Thymus (tissue), 14 donors: ENCODE measurements at places on chromosomes 3 and 15. TPM values are rescaled to one million over a fixed set of nuclear protein-coding genes. Genes with fewer than 3 reads are reported as not detected.

Gene RASA2
- 21.1 TPM for polyA plus RNA-seq

Gene ACAN
- polyA plus RNA-seq = 0.80 TPM

Gene CLDN11
- 1.5 TPM for polyA plus RNA-seq

Gene LMAN1L
- 0.41 TPM for polyA plus RNA-seq

Gene NANOGP8
- polyA plus RNA-seq = 0.05 TPM

Gene NMNAT3
- polyA plus RNA-seq = 5.2 TPM

Gene TRMT10C
- polyA plus RNA-seq = 28.7 TPM

Gene PTPN23
- polyA plus RNA-seq = 17.3 TPM

Gene RETNLB
- 0.09 TPM for polyA plus RNA-seq

Gene HRH1
- polyA plus RNA-seq = 2.4 TPM

Gene GOLGA6L22
- 0.05 TPM for polyA plus RNA-seq

Gene DPPA2
- polyA plus RNA-seq = 0.62 TPM

Gene GNAT1
- 0.05 TPM for polyA plus RNA-seq

Gene CLDN16
- 1.3 TPM for polyA plus RNA-seq

Gene IMPG2
- polyA plus RNA-seq = 0.23 TPM

Gene THSD4
- 1.7 TPM for polyA plus RNA-seq

Gene CCDC33
- 0.39 TPM for polyA plus RNA-seq

Gene STAB1
- 315 TPM for polyA plus RNA-seq

Gene SPTBN5
- polyA plus RNA-seq = 1.6 TPM

Gene UPK1B
- polyA plus RNA-seq = 8.6 TPM

Gene IQCF5
- polyA plus RNA-seq = not detected

Gene FBN1
- 6.3 TPM for polyA plus RNA-seq

Gene C2CD4B
- polyA plus RNA-seq = 8.8 TPM

Gene MAP1A
- 3.6 TPM for polyA plus RNA-seq

Gene EIF4E3
- 13.7 TPM for polyA plus RNA-seq

Gene WDR5B
- 10.0 TPM for polyA plus RNA-seq

Gene TMEM212
- polyA plus RNA-seq = not detected

Gene NR2F2
- polyA plus RNA-seq = 11.9 TPM

Gene ATOSA
- 96.9 TPM for polyA plus RNA-seq

Gene HTR3E
- polyA plus RNA-seq = 0.05 TPM

Gene COL6A5
- polyA plus RNA-seq = 0.05 TPM

Gene GHSR
- not detected for polyA plus RNA-seq

Gene PTPRG
- 4.1 TPM for polyA plus RNA-seq

Gene HHATL
- 3.7 TPM for polyA plus RNA-seq

Gene SOX2
- polyA plus RNA-seq = 3.1 TPM

Gene SKOR1
- 0.46 TPM for polyA plus RNA-seq

Gene ARL6
- polyA plus RNA-seq = 3.8 TPM

Gene PAK6
- 1.3 TPM for polyA plus RNA-seq

Gene TRPC1
- 7.1 TPM for polyA plus RNA-seq

Gene GABPB1
- 26.5 TPM for polyA plus RNA-seq

Gene PSTPIP1
- polyA plus RNA-seq = 54.8 TPM

Gene ARHGEF26
- polyA plus RNA-seq = 3.5 TPM

Gene TMEM41A
- 8.6 TPM for polyA plus RNA-seq

Gene FOXB1
- polyA plus RNA-seq = 0.16 TPM

Gene TMEM266
- polyA plus RNA-seq = 1.2 TPM

Gene TEX55
- not detected for polyA plus RNA-seq

Gene NPAP1
- not detected for polyA plus RNA-seq

Gene ACAP2
- 18.9 TPM for polyA plus RNA-seq

Gene PLSCR2
- polyA plus RNA-seq = 0.16 TPM

Gene MFSD1
- 61.4 TPM for polyA plus RNA-seq

Gene ACY1
- 17.6 TPM for polyA plus RNA-seq

Gene RTP3
- 0.07 TPM for polyA plus RNA-seq
